Activated CD4-positive, alpha-beta T cell treated with anti-CD3 and anti-CD28 coated beads for 36 hours (primary cell): ENCODE measurements at places on chromosomes 6 and 20. TPM values are rescaled to one million over a fixed set of nuclear protein-coding genes. Genes with fewer than 3 reads are reported as not detected.

Gene NMBR
- not detected for total RNA-seq

Gene TINAG
- total RNA-seq, result not detected

DNA sequence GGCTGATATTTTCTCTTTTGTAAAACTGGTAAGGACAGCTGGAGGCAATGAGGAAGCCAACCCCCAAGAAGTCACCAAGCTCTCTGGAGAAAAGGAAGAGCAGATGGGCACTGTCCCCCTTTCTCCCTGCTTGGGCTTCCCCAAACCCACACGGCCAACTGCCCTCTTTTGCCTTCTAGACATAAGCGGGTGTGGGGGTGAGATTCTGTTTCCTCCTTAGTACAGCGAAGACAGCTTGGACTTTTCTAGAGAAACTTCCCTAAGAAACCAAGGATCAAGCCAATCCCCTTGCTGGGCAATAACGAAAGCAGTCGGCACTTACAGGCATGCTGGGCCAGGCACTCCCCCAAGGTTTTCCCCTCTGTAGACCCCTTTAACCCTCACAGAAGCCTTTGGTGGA, 110.3 kb downstream of the CDC5L start:
- DNase-seq, result no peak

GRCh38 chr6:84767526-84768201, 3.3 kb upstream of the TBX18 start:
- DNase-seq, result no peak

GRCh38 chr20:17898548-17898994, 70.0 kb downstream of the SNX5 start:
- DNase-seq, result peak; percentile 80

DNA sequence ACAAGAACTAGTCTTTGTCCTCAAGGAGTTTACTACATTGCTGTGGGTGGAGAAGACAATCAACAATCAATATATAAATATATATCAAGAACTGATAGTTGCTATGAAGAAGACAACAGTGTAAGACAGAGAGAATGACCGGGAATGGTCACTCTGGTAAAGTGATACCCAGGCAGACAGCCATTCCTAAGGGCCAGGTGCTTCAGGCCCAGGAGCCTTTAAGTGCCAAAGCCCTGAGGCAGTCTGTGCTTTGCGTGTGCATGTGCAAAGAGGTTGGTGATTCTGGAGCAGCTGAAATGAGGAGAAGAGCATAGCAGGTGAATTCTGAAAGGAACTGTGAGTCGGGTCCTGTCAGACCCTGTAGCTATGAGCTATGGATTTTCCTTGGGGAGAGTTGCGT, 154.2 kb downstream of the DOK5 start:
- no peak for DNase-seq

DNA sequence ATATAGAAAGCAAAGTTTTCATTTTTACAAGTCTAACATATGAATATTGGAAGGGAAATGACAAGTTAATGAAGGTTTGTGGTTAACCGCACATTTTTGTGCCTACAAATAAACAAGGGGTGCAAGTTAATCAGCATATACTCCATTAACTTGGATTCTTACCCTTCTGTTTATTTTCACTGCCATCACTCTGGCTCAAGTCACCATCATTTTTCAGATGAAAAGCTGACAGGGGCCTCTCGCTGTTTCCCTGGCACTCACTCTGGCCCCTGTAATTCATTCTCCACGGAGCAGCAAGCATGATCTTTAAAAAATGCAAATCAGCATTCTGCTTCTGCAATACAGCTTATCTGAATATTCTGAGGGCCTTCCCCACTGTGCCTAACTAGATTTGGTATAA, 29.8 kb downstream of the APCDD1L start:
- no peak for DNase-seq
